Esophagus squamous epithelium (tissue), 5 donors: ENCODE measurements at places on chromosomes 5 and 9.

- DNase-seq = no peak
These were observed 12.4 kb upstream of the SIL1 start for GRCh38 chr5:139210585-139210984.

DNA sequence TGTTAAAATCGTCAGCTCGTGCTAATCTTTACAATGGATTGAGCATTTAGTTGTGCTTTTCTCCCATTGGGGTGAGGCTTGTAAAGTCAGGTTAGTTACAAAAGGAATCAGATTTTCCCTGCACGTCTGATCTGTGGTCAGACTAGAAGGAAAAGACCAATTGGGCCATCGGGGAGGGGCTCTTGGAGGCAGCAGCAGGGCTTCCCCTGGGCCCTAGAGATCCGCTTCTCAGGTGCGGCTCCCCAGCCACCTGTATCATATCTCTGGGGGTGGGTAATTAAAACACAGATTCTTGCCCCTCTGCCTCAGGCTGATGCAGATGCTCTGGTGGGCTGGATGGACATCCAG, 200.3 kb downstream of the HSPA4 start:
- DNase-seq = no peak

DNA sequence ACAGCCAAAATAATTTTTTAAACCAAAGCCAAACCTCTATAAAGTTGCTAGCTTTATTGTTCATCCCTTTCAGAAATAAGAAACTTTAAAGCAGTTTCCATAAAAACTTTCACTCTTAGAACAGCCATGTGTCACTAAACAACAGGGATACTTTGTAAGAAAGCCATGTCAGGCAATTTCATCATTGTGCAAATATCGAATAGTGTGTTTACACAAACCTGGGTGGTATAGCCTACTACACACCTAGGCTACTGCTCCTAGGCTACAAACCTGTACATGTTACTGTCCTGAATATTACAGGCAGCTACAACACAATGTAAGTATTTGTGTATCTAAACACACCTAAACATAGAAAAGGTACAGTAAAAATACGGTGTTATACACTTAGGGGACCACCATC, 59.9 kb downstream of the TLE1 start:
- DNase-seq = no peak

DNA sequence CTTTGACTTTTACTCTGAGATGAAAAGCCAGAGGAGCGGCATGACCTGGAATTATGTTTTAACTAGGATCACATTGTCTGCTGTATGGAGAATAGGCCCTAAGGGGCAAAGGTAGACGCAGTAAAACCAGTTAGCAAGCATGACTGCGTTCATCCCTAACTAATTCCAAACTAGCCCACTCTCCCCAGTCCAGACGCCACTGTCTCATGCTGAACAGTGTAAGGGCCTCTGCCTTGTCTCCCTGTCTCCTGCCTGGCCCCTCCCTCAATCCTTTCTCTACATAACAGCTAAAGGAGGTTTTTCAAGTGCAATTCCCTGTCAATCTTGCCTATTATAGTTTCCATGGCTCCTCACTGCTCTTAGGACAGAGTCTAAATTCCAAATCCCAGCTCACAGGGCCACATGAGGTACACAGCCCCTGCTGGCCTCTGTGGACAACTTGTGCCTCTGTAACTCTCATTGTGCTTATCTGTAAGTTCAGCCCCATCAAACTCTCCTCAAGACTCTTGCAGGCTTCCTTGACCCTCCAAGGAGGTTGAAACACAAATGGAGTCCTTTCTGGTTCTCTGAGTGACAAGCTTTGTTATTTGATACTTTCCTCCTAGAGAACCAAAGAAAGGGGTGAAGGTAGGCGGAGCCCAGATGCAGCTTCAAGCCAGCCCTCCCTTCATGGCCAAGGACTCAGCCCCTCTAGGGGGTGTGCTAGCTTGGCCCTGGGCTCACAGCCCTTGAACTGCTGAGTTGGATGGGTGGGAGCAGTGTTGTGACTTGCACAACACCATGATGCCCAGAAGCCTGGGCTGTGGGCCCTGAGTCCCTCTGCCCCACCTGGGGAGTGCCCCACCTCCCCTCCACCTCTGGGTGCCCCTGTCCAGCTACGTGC, 16.0 kb upstream of the SLC22A4 start:
- DNase-seq = no peak

DNA sequence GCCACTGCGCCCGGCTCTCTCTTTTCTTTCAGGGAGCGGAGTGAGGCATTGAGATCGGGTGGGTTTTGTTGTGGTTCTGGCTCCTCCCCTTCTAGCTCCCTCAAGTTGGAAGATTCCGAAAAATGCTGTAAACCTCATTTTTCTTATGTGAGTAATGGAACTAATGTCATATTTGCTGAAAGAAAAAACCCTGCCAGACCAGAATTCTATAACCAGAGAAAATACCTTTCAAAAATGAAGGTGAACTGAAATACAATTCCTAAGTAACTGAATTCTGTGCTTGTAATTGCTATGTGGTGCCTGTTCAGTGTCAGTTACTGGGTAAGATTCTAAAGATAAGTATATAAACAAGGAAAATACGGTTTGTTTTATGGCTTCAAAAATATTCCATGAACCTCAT, 30.9 kb upstream of the CDK20 start:
- DNase-seq = no peak

GRCh38 chr9:68433531-68434110, 77.2 kb downstream of the PGM5 start:
- no peak for DNase-seq

DNA sequence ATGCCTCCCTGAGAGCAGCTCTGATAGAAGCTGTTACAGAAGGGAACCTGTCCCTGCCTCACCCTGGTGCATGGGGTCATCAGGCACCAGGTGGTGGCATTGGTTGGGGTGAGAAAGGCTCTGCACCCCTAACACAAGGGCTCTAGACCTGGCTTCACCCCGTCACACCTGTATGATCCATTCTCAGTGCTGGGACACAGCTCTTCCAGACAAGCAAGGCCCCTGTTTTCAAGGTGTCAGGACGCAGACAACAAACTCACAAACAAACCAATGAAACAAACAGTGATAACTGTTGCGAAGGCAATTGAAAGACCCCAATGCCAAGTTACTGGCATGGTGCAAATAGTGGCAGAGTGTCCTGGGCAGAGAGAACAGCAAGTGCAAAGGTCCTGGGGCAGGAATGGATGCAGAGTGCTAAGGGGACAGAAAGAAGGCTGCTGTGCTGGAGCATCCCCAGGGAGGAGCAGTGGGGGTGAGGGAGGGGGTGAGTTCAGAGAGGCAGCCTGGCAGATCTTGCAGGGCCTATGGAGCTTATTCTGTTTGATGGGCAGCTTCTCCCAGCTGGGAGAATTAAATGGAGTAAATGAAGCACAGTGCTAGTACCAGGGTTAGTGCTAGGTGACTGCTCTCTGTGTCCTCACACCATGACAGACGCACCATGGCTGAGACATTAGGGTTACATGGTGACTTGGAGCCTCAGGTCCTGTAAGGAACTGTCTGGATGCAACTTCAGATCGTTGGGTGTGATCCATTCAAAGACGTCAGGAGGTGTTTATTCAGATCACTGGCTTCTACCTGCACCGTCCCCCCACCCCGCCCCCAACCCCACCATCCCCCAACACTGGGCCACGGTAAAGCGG, 67.9 kb upstream of the UNC5A start:
- no peak for DNase-seq

GRCh38 chr5:127601111-127601510, 47.8 kb upstream of the CTXN3 start:
- DNase-seq = no peak

DNA sequence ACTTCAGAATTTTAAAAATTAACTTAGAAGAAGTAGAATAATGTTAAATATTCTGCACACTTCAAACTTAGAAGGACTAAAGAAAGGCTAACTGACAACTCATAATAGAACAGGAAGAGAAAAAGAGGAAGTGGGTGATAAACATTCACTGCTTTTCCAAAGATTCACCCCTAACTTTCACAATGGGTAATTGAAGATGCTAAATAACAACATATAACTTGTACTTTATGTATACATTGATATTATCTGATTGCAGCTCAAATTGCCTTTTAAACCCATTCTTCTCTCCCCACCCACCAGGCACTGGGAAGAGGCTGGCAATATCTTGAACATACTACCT, 376.6 kb downstream of the EFNA5 start:
- no peak for DNase-seq

DNA sequence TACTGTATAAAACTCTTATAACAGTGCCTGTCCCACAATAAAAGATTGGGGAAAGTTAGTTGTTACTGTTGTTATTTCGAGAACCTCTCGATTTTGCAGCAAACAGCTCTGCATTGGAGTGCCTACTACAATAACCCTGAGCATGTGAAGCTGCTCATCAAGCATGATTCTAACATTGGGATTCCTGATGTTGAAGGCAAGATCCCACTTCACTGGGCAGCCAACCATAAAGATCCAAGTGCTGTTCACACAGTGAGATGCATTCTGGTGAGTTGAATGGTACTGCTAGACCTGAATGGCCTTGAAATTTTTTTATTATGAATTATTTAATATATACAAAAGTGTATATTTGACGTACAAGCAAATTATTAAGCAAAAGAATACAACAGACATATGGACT, 123.2 kb downstream of the TEX10 start:
- no peak for DNase-seq

- DNase-seq = no peak
These were observed 18.3 kb downstream of the UGCG start for GRCh38 chr9:111914749-111915424.

DNA sequence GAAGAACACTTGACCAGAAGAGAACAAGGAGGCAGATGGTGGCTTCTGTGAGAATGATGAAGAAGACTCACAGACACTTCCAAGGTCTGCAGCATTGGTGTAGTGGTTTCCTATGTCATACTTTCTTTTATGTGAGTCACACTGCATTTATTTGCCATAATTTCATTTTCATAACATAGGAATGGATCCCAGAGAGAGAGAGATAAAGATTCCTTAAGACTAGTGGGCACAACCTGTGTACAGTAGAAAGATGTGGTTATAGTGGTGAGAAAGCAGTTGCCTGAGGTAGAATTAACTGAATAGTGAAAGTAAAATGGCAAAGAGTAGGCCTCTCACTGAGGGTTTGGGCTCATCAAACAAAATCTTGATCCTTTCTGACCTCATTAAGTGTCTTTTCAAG, 7.6 kb upstream of the CCDC152 start:
- no peak for DNase-seq

- DNase-seq = no peak
These were observed 17.3 kb downstream of the EXD3 start for GRCh38 chr9:137405677-137406081.

DNA sequence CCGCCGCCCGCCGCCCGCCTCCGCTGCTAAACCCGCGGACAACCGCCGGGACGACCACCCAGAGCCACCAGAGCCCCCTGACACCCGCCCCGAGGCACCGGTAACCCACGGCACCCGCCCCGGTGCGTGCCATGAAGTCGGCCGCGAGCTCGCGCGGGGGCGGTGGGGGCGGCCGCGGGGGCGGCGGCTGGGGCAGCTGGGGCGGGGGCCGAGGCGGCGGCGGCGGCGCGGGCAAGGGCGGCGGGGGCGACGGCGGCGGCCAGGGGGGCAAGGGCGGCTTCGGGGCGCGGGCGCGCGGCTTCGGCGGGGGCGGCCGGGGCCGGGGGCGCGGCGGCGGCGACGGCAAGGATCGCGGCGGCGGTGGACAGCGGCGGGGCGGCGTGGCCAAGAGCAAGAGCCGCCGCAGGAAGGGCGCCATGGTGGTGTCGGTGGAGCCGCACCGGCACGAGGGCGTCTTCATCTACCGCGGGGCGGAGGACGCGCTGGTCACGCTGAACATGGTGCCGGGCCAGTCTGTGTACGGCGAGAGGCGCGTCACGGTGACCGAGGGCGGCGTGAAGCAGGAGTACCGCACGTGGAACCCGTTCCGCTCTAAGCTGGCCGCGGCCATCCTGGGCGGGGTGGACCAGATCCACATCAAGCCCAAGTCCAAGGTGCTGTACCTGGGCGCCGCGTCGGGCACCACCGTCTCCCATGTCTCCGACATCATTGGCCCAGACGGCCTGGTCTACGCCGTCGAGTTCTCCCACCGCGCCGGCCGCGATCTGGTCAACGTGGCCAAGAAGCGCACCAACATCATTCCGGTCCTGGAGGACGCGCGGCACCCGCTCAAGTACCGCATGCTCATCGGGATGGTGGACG, 499 bp downstream of the FBLL1 start:
- no peak for DNase-seq

DNA sequence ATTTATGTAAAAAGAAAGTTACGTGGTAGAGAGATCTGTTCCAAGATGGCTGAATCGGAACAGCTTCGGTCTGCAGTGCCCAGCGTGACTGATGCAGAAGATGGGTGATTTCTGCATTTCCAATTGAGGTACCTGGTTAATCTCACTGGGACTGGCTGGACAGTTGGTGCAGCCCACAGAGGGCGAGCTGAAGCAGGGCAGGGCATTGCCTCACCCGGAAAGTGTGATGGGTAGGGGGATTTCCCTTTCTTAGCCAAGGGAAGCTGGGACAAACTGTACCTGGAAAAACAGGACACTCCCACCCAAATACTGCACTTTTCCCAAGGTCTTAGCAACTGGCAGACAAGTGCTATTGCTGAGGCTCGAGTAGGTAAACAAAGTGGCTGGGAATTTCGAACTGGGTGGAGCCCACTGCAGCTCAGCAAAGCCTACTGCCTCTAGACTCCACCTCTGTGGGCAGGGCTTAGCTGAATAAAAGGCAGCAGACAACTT, 13.1 kb upstream of the HSD17B4 start:
- no peak for DNase-seq

GRCh38 chr9:75906531-75906930, 16.1 kb downstream of the PCSK5 start:
- no peak for DNase-seq

DNA sequence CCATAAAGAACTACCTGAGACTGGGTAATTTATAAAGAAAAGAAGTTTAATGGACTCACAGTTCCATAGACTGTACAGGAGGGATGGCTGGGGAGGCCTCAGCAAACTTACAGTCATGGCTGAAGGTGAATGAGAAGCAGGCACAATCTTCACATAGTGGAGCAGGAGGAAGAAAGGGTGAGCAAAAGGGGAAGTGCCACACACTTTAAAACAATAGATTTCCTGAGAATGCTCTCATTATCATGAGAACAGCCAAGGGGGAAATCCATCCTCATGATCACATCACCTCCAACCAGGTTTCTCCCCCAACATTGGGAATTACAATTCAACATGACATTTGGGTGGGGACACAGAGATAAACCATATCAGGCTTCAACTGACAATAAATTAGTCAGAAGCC, 664.9 kb downstream of the TAF11L14 start:
- DNase-seq = no peak

GRCh38 chr9:33172256-33173238, 5.4 kb upstream of the B4GALT1 start:
- no peak for DNase-seq

DNA sequence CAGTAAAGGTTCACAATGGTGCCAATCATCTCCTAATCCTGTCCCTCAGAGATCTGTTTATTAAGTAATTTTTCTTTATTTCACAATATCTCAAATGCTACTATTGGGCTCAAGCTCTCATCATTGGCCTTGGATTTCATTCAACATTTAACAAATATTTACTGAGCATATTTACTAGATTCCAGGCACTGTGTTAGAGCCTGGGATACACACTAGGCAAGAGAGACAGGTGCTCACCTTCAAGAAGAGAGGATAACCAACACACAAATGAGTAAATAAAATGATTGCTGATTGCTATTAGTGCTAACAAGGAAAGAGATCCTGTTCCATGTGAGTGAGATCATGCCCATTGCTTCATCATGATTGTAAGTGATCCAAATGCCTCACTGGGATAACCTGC, 27.4 kb downstream of the PPP2R2B start:
- no peak for DNase-seq

GRCh38 chr5:175700991-175701390, 43.1 kb downstream of the HRH2 start:
- DNase-seq = no peak
